ENCODE measurements at places on chromosomes 13 and 19.

GRCh38 chr19:48325265-48325910 lies at the start of gene EMP3:
TSS of gene EMP3 (plus strand) at chr19:48325552. CDS start at chr19:48326845, 1,293 bp downstream.
- DNase-seq = peak; percentile 86

- DNase-seq = no peak
Measured at GRCh38 chr13:46607768-46608564, 55.0 kb downstream of the LRCH1 start.

DNA sequence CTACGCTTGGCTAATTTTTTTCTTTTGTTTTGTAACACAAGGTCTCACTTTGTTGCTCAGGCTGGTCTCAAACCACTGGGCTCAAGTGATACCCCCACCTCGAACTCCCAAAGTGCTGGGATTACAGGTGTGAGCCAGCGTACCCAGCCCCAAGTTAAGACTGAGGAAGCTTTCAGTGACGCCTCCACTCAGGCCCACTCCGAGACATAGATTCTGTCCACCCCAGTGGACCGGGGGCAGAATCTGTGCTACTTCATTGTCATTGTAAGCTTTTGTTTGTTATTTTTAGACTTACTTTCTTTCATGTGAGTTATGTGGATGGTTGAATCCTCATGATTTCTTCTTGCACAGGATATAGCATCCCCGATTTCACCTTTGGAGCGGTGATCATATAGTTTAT lies 156.9 kb upstream of the TSHZ3 start:
- DNase-seq = no peak

DNA sequence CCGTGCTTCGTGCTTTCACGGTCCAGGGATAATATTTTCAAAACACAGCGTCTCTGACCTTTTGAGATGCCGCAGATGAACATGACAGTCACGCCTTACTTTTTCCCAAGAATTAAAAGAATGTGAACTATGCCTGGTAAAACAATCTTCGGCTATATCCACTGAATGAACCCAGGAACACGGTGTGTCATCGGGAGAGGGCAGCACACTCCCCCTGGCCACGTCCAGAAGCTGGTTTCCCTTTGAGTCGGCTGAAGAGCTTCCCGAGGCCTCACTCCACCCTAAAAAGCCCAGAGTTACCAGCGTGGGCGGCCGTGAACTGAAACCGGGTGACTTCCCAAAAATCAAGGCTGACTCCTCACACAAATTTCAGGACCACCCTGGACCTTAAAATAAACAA lies 22.9 kb upstream of the SHISA2 start:
- no peak for DNase-seq

- peak; percentile 75 for DNase-seq
Measured at GRCh38 chr13:77026255-77026860, 601 bp downstream of the FBXL3 start.

- no peak for DNase-seq
Measured at GRCh38 chr13:47661076-47661475, 340.0 kb downstream of the SUCLA2 start.

GRCh38 chr19:19433666-19434213 lies 28.3 kb downstream of the GATAD2A start:
- no peak for DNase-seq

DNA sequence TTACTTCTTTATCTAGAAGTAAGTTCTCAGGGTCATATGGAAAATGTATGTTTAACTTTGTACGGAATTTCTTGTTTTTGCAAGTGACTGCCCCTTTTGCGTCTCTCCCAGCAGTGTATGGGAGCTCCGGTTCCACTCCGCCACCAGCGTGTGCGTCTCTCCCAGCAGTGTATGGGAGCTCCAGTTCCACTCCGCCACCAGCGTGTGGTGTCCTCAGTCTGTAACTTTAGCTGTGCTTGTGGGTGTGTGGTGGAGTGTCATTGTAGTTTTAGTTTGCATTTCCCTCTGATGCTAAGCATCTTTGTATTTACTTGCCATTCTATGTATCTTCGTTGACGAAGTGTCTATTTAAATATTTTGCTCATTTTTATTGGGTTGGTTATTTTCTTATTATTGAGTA lies 2.4 kb downstream of the CUL4A start:
- DNase-seq = peak; percentile 16

GRCh38 chr13:51895906-51896888 lies 34.4 kb downstream of the CCDC70 start:
- DNase-seq = peak; percentile 48

- DNase-seq = no peak
Measured at GRCh38 chr13:102648046-102648445, 46.8 kb downstream of the METTL21C start.

Measured in activated naive CD4-positive, alpha-beta T cell treated with Interleukin-2 at 50 U/mL for 16 hours (primary cell).